ENCODE measurements at places on chromosomes 16 and 17.

- no peak for DNase-seq
Measured at GRCh38 chr16:3952737-3953131, 72.2 kb upstream of the CREBBP start.

GRCh38 chr16:4803401-4803844 is 990 bp upstream of the ROGDI start:
- no peak for DNase-seq

GRCh38 chr17:79699386-79700036 is 31.2 kb upstream of the ENPP7 start:
- DNase-seq, result no peak

DNA sequence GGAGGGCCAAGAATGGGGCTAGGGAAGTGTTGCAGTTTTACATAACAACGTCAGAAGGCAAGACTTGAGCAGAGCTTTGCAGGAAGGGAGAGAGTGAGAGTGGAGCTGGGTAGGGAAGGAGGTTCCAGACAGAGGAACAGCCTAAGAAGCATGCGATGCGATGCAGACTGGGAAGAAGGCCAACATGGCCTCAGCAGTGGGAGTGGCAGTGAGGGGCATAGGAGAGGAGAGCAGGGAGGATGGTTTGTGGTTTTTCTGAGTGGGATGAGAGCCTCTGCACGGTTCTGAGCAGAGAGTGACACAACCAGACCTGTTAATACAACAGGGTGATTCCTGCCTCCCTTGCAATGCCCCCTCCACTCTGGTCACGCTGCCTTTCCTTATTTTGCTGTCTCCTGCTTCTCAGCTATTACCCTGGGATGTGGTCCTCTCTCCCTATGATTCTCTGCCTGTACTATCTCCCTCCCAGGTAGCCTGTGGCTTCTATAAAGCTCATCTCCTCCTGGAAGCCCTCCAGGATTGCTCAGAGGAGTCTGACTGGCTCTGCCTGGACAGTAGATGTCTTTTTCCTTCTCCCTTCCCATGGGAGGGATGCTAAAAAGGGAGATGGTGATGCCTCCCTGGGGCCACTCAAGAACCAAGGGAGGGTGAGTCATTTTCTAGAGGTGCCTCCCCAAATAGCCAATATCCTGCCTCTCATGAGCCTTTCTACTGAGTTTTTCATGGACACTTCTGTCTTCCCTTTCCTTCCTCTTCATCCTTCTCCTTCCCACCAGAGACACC is 38.7 kb upstream of the NGFR start:
- no peak for DNase-seq

DNA sequence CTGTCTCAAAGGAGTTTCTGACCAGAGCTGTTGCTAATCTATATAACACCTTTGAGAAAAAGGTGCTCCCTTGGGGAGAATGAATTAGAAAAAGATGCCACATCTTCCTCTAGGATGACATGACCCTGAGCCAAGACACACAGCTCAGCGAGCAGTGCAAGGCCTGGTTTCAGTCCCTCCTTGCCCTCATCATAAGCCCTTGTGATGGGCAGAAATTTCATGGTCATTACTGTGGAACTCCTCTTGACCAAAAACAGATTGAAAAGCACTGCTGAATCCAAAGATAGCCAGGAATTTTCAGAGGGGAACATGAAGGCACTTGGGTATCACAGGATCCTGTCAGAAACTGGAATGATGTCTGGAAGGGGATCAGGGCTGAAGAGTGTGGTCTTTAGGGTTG is 74.1 kb upstream of the IRX6 start:
- DNase-seq, result no peak

GRCh38 chr16:907361-907760 is 63.4 kb downstream of the LMF1 start:
- DNase-seq, result no peak

DNA sequence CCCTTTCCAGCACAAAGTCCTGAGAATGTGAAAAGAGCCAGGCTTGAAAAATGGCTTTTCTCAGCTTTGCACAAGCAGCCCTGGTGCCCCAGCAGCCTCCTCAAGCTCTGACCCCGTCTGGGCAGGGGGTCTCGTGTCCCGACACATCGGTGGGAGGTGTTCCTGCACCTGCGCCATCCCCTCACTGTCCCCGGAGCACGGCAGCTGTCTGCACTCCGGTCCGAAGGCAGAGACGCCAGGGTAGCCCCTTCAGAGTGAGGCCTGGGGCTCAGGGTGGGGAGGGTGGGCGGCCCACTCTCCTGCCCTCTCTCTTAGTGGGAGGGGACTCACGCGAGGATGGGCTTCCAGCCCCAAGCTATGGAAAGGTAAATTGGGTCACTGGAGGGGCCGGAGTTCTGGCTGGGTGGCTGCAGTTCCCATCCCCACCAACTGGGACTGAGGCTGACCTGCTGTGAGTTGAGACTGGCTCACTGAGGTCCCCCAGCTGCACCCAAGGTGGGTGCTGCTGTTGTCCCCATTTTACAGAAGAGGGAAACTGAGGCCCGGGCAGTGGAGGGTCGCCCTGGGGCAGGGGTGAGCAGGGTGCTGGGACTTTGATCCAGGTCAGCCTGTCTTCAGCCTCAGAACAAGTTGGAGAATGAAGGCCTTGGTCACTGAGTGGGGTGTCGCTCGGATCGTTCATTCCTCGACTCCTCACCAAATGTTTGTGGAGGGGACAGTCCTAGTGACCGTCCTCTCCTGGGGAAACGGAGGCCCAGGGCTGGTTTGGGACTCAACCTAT is 2.3 kb upstream of the BAIAP3 start:
- no peak for DNase-seq

DNA sequence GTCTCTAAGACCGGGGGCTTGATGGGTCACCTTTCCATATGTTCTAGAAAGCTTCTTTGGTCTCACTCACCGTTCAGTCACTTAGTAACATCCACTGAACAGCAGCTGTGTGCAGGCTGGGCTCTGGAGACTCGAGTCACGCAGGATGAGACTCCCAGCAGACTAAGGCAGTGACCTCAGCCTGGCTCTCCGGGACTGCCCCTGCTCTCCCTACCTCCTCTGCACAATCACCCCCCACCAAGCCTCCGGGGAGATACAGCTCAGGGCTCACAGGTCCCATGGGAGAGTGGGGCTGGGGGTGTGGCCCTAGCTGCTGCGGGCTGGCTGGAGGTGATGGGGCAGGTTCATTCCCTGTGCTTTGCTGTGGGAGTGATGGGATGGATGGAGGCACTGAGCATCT is 14.1 kb downstream of the FLYWCH2 start:
- DNase-seq, result no peak

DNA sequence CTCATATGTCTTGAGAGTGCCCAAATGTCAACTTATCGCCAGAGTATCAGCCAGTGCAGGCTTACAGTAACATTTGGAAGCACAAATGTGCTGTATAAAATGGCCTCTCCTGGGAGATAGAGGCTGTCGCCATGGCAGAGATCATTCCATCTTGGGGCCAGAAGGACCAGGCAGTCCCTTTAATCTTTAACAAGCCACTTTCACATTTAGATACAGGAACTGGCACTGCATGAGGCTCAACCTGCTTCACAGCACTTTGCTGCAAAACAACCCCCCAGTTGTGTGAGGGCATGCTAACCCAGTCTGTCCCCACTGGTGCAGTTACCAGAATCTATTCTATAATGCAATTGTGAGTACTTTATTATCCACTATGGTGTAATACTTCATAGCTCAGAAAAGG is 4.7 kb upstream of the RFFL start:
- DNase-seq, result no peak

DNA sequence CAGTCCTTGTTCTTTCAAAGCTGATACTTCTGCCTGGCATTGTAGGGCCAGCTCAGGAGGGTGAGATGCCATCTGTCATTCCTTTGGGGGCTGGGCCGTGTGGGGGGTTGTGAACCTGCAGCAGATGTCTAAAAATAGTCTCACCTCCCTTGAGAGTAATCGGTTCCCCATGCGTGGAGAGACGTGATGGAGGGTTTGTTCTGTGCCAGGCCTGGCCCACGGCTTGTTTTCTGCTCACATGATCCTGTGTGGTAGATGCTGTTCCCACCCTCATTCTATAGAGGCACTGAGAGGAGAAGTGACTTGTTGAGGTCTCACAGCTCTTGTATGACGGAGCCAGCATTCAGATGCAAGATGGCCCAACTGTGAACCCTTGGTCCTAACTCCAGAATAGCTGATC is 4.6 kb downstream of the IRF8 start:
- DNase-seq, result no peak

DNA sequence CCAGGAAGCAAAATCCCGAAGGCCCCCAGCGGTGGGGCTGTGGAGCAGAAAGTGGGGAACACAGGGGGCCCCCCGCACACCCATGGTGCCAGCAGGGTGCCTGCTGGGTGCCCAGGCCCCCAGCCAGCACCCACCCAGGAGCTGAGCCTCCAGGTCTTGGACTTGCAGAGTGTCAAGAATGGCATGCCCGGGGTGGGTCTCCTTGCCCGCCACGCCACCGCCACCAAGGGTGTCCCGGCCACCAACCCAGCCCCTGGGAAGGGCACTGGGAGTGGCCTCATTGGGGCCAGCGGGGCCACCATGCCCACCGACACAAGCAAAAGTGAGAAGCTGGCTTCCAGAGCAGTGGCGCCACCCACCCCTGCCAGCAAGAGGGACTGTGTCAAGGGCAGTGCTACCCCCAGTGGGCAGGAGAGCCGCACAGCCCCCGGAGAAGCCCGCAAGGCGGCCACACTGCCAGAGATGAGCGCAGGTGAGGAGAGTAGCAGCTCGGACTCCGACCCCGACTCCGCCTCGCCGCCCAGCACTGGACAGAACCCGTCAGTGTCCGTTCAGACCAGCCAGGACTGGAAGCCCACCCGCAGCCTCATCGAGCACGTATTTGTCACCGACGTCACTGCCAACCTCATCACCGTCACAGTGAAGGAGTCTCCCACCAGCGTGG is 6.5 kb downstream of the CBX2 start:
- no peak for DNase-seq

DNA sequence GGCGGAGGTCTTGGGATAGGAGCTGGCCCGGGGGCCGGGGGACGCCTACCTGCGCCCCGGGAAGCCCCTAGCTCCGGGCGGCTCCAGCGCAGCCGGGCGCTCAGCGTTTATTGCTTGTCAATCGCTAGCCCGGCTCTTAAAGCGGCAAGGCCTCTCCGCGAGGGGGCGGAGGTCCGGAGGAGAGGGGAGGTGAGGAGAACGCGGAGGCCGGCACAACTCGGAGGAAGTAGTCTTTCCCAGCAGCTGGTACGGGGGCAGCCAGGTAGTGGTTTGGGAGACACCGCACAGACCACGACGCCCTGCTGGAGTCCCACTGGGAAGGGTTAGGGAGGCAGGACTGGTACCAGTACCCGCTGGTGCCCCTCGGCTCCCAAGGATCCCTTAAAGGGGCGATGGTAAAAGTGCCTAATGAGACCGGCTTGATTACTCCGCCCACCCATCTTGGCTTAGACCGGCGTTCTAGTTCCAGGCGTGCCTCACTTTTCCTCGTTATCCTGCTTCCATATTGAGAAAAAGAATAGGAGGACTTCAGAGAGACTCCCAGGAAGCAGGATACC is at the start of gene MPP2:
Gene MPP2, minus strand, starts transcription at position 112 of the 557 bp plus-strand sequence. CDS start 3,076 bp downstream, outside the sequence.
- DNase-seq, result peak; percentile 61

DNA sequence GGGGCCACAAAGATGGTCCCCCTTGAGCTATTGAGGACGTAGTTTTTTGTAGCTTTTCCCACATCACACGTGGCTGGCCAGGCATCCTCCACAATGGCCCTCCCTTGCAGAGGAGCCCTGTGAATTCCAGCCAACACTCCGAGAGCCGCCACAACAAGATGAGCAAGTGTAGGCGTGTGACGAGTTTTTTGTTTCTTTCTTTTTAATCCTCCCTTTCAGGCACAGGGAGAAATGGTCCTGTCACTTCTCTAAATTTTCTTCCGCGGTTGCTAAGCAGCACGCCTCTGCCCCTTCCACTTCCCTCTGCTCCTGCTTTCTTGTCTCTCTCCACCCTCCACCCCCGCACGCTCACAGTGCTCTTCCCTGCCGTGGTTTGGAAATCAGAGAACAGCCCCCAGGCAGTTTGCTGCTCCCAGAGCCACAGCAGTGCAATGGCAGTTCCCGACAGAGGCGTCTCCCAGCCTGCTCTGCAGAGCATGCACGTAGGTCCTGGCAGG is 68.0 kb upstream of the MRTFB start:
- no peak for DNase-seq

DNA sequence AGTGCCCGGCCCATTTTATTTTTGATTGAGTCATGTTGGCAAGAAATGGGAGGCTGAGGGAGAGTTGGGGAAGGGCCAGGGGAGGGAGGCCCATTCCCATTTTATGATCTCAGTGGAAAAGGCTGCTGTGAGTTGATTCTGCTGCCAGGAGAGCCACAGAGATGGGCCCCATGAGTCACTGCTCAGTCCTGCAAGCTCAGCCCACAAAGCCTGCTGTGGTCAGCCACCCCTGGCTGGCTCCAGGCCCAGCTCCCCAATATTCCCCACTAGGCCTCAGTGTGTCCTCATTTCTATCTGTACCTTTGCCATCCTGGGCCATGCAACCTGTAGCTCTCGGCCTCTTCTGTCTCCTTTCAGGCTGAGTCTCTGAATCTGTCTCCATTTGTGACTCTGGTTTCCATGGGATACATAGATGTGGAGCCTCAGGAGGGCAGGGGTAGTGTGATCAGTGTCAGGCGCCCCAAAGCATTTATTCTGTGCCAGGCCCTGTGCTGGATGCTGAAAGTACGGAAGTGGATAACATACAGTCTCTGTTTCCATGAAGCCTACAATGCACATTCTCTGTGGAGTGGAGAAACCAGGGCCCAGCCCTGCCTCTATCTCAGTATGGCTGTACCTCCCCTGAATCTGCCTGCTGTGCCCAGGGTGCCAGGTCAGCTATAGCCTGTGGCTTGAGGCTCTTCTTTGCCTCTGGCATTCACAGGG is 1.9 kb upstream of the PLEKHG4 start:
- DNase-seq, result no peak

GRCh38 chr17:51064061-51064735 is 56.5 kb downstream of the SPAG9 start:
- no peak for DNase-seq

GRCh38 chr16:49472598-49472997 is 99.0 kb downstream of the C16orf78 start:
- no peak for DNase-seq

GRCh38 chr16:86214326-86215232 is 295.7 kb upstream of the FOXF1 start:
- DNase-seq, result no peak

DNA sequence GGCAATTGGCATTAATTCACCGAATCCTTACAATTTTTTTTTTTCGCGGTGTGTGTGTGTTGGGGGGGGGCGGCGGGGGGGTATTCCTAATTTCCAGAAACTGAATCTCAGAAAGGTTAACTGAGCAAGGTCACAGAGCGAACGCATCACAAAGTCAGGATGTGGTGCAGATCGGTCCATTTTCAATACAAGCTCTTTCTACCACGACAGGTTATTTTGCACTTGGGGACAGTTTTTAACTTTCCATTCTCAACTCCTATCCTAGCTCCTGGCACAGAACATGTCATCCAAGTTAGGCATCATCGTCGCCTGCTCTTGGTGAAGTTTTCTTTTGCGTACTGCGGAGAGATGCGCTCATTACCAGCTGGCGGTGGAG is 15.4 kb upstream of the ERN1 start:
- DNase-seq, result no peak

GRCh38 chr16:85579191-85579590 is 33.9 kb upstream of the GSE1 start:
- no peak for DNase-seq

DNA sequence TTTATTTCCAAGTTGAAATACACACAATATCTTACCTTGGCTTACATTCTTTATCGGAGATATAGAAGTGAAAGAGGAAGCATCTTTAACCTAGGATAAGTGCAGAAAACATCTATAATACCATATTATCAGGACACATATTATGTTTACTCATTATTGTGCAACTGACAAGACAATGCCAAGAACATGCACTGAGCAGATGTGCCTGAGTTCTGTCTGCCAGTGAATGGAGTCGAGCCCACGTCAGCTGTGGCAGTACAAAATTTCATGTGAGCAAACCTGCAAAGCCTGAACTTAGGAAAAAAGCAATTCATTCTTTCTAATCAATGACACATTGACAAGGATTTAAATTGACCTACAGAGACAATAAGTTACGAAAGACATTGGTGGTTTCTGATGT is 154.4 kb downstream of the AXIN2 start:
- no peak for DNase-seq
